Left ventricle myocardium inferior (tissue), 1 donor: ENCODE measurements at places on chromosomes 11 and 22. TPM values are rescaled to one million over a fixed set of nuclear protein-coding genes. Genes with fewer than 3 reads are reported as not detected.

PAFAH1B2 gene
- total RNA-seq = 51.5 TPM

HBD gene
- total RNA-seq = not detected

CLTCL1 gene
- total RNA-seq = 9.4 TPM

MS4A4E gene
- 0.93 TPM for total RNA-seq

GSTT2B gene
- total RNA-seq = 4.9 TPM

- peak overlapping the region; percentile 49 for H3K4me3 ChIP-seq
- DNase-seq = peak; percentile 78
These were observed 88.9 kb downstream of the KCNQ1 start for GRCh38 chr11:2533587-2534133.

DNA sequence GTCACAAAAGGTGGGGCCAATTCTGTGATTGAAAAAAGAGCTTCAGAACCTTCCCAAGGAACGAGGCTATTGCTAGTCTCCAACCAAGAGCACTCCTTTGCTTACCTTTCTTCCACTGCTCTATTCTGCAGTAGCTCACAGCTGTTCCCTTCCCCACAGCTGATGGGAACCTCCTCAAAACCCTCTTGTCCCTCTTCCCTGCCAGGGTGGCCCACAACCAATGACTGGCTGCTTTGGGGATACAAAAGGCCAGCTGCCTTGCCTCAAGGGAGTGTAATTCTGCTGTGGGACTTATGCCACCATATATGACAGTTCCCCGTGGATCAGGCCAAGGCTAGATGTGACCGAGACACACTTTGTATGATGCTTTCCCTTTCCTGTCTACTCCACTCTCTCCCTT is 15.0 kb downstream of the KCNE3 start:
- DNase-seq = no peak
- H3K4me3 ChIP-seq = no peak overlapping the region
- peaks cover 13% of the 10 kb centered on the region for H3K27me3 ChIP-seq
- no peaks in the 10 kb centered on the region for H3K36me3 ChIP-seq
- no peak overlapping the region for H3K27ac ChIP-seq

- no peak overlapping the region for H3K27ac ChIP-seq
- H3K4me1 ChIP-seq = no peaks in the 10 kb centered on the region
- no peak for DNase-seq
- H3K36me3 ChIP-seq = no peaks in the 10 kb centered on the region
These were observed 1046.2 kb downstream of the OPCML start for GRCh38 chr11:132486060-132486459.

- H3K36me3 ChIP-seq = no peaks in the 10 kb centered on the region
- no peaks in the 10 kb centered on the region for H3K27me3 ChIP-seq
- DNase-seq = no peak
These were observed 38.0 kb downstream of the CYP2R1 start for GRCh38 chr11:14854057-14854456.

- H3K4me3 ChIP-seq = peak overlapping the region; percentile 92
- peaks cover 89% of the 10 kb centered on the region for H3K4me1 ChIP-seq
- DNase-seq = no peak
- H3K36me3 ChIP-seq = peaks cover 17% of the 10 kb centered on the region
- peak overlapping the region; percentile 93 for H3K27ac ChIP-seq
These were observed 3.8 kb downstream of the MN1 start for GRCh38 chr22:27797520-27798391.

DNA sequence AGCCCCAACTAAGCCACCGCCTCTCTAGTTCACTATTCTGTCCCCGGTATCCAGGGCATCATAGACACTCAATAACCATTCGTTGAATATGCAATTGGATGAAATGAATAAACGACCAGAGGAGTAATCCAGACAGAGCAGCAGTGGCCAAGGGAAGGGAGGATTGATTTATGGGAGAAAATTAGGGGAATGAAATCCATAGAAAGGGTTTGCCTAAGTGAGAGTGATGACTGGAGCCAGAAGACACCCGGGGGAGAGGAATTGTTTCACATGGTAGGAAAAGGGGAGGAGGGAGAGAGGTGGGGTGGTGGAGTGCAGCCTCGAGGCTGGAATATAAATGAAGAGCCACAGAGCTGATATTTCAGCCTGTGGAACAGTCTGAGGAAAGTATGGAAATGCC is 168.2 kb downstream of the COMMD9 start:
- no peaks in the 10 kb centered on the region for H3K4me1 ChIP-seq
- H3K36me3 ChIP-seq = no peaks in the 10 kb centered on the region
- no peak overlapping the region for H3K27ac ChIP-seq
- no peak for DNase-seq

DNA sequence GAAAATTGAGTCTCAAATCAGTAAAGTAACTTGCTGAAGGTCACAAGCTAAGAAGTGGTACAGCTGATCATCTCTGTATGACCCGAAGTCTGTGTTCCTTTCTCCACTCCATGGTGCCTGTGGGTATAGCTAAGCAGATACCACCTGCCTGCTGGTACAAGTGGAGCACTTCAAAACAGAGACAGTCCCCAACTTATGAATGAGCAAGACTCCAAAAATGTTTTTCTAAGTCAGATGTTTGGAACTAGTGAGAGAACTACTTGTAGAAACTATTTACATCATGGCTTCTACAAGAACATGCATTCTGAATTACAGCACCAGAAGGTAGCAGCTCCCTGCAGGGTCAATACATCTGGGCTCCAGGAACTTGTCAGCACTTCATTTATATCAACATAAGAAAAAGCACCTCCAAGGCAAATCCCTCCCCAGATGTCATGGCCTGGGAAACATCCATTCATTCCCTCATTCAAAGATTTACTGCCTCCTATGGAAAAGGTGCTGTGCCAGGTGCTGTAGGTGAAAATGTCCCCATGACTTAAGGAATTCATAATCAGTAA is 94.7 kb downstream of the SERGEF start:
- no peak overlapping the region for H3K4me3 ChIP-seq
- peaks cover 5% of the 10 kb centered on the region for H3K36me3 ChIP-seq
- peaks cover 12% of the 10 kb centered on the region for H3K4me1 ChIP-seq
- no peak for DNase-seq

GRCh38 chr11:128626913-128627665 is 39.7 kb upstream of the ETS1 start:
- no peaks in the 10 kb centered on the region for H3K27me3 ChIP-seq
- H3K4me3 ChIP-seq = no peak overlapping the region
- H3K4me1 ChIP-seq = peaks cover 32% of the 10 kb centered on the region
- no peaks in the 10 kb centered on the region for H3K36me3 ChIP-seq
- peak overlapping the region; percentile 47 for H3K27ac ChIP-seq

DNA sequence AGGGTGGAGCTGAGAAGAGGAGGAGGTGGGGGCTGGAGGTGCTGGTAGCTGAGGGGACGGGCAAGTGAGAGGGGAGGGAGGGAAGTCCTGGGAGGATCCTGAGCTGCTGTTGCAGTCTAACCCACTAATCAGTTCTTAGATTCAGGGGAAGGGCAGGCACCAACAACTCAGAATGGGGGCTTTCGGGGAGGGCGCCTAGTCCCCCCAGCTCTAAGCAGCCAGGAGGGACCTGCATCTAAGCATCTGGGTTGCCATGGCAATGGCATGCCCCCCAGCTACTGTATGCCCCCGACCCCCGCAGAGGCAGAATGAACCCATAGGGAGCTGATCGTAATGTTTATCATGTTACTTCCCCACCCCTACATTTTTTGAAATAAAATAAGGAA is 24.4 kb downstream of the FADS3 start:
- H3K4me3 ChIP-seq = no peak overlapping the region
- no peaks in the 10 kb centered on the region for H3K27me3 ChIP-seq

- H3K27ac ChIP-seq = no peak overlapping the region
- no peaks in the 10 kb centered on the region for H3K27me3 ChIP-seq
- H3K36me3 ChIP-seq = no peaks in the 10 kb centered on the region
- H3K4me3 ChIP-seq = no peak overlapping the region
These were observed 199.2 kb downstream of the RAB38 start for GRCh38 chr11:87976009-87976408.

GRCh38 chr11:133966921-133967598 is 10.3 kb upstream of the IGSF9B start:
- peaks cover 11% of the 10 kb centered on the region for H3K4me1 ChIP-seq
- H3K36me3 ChIP-seq = no peaks in the 10 kb centered on the region
- no peak overlapping the region for H3K27ac ChIP-seq
- DNase-seq = peak; percentile 70
- H3K4me3 ChIP-seq = peak overlapping the region; percentile 56
